ENCODE measurements at places on chromosomes 13 and 19.

DNA sequence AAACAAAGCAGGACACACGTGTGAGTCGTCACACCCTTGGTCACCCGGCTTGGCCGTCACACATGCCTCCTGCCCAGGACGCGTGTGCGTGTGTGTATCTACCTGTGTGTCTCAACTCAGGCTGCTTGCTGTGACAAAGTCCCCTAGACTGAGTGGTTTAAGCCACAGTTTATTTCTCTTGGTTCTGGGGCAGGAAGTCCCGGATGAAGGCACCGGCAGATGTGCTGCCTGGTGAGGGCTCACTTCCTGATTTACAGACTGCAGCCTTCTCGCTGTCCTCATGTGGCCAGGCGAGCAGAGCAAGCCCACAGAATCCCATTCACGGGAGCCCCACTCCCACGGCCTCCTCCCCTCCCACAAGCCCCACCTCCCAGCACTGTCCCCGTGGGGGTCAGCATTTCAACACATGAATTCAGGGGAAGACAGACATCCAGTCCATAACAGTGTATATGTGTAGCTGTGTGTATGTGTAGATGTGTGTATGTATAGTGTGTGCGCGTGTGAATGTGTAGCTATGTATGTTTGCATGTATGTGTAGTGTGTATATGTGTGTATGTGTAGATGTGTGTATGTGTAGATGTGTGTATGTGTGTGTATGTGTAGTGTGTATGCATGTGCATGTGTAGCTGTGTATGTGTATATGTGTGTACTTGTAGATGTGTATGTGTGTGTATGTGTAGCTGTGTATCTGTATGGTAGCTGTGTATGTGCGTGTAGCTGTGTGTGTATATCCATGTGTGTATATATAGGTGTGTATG, 51.5 kb downstream of the MCF2L start:
- DNase-seq: no peak

DNA sequence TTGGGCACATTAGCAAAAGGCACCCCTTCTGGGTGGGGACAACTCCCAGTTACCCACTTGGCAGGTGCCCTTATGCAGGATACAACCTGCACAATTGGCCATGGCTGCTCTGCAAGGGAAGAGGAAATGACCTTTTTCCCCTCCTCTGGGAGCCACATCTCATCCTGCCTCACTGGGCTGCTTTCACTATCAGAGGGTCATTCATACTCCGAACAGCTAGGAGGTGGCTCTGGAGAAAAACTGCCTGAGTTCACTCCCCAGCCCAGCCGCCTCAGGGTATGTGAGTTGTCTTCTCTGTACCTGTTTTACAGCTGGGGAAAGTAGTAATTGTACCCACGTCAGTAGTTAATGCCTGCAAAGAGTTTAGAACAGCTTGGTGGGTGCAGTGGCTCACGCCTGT, 7.1 kb upstream of the ACTN4 start:
- no peak for DNase-seq

GRCh38 chr19:29308977-29309590, 96.1 kb upstream of the UQCRFS1 start:
- DNase-seq: no peak

DNA sequence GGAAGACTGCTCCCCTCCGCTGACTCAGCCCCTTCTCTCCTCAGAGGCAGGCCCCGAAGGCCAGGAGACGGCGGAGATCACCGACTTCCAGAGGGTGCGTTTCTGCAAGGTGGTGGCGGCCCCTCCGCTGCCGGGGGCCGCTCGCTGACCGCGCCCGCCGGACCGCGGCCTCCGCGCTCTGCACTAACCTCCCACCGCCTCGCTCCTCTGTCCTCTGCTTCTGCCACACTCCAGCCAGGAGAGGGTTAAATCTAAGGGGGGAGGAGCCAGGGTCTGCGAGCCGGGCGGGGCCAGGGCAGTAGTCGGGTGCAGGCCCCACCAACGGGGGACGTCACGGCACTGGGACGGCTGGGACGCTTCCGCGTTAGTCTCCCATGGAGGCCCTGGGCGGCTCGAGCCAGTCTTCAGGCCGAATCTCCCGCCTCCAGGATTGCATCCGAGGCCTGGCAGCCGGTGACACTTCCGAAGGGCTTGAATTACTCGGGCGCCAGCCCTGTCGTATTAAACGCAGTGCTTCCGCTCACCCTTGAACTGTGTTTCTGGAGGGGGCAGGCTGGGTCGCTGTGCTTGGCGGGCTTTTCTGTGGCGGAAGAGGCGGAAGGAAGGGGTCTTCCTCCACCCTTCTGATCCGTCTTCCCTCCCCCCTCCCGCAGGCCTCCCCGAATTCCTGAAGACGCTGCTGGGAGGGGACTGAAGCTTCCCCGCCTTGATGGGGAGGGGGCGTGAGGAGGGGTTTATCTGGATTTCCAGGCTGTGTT, 1.2 kb upstream of the INAFM1 start:
- peak; percentile 92 for DNase-seq

GRCh38 chr19:28046932-28047331, 1166.0 kb downstream of the UQCRFS1 start:
- no peak for DNase-seq

DNA sequence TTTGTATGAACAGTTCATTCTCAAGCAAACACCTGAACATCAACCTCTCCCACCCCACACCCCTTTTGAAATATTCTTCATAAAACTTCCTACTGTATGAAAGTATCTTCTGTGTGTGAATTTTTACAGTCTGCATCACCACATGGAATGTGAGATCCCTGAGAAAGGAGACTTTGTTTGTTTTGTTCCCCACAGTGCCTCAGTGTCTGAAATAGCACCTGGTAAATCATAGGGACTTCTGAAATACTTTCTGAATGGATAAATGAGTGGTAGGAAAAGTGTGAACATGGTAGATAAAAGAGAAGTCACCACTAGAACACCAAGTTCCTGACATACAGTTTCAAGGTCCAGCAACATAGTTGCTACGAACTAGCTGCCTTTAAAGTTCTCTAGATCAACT, 1071.2 kb downstream of the EFNB2 start:
- DNase-seq: no peak

- DNase-seq: no peak
These were observed 5.6 kb upstream of the PRR36 start for GRCh38 chr19:7879836-7880235.

DNA sequence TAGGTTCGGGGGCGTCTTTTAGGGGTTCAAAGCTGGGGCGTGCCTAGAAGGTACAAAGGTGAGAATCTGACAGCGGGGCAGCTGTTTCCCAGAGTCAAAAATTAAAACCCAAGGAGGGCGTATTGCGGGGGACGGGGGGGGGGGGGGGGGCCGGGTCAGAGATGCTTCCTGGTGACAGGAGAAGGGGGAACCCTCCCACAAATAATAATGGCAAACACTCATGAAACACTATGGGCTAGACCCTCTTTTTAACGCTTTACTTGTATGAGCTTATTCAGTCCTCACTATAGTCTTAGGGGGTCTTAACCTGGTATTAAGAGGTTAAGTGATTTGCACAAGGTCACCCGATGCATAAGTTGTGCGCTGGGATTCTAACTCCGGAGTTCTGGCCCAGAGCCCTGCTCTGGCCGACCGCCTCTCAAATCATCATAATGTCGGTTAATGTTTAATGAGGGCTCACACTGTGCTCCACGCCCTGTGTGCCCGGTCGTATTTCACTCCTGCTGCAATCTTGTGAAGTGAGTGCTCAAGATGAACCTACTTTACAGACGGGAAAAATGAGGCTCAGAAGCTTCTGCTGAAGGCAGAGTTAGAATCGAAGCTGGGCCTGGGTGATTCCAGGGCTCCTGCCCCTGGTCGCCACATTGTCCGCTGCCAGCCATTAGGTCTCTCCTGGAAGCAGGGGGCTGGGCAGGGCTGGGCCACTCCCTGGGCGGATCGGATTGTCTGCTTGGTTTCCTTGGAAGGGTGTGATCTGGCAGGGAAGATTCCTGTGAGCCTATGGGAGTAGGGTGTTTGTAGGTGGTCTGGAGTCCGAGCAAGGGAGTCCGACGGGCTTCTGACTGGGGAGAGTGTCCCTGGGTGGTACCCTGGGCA, 964 bp downstream of the PAK4 start:
- no peak for DNase-seq

GRCh38 chr19:12666265-12667048, at the start of the genes MAN2B1 and WDR83:
TSS of gene MAN2B1 (minus strand) at chr19:12666742. CDS start at chr19:12666701, 41 bp downstream.
TSS of gene WDR83 (plus strand) at chr19:12666807. CDS start at chr19:12669791, 2,984 bp downstream.
- DNase-seq: peak; percentile 74

DNA sequence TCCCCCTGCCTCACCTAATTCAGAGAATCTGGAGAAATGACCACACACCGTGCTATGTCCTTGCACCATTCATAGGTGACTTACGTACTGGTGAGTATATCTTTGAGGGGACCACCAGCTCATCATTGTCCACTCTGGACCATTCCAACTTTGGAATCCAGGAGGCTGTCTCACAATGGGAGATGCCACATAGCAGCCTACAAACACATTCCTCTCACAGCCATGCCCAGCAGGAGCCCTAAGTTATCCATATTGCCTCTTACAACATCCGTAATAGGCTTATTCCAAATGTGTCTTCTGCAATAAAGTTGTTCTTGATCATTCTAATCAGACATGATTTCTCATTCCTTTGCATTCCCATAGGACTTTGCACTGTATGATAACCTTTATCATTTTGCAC, 436.7 kb downstream of the EFNB2 start:
- no peak for DNase-seq

GRCh38 chr13:109611912-109612691, 174.3 kb downstream of the IRS2 start:
- DNase-seq: no peak

- DNase-seq: no peak
These were observed 17.4 kb downstream of the WDR62 start for GRCh38 chr19:36072081-36072480.

- no peak for DNase-seq
These were observed at the start of gene CBLC for GRCh38 chr19:44777715-44778347. TSS of gene CBLC (plus strand) at chr19:44777890. CDS start at chr19:44777932, 42 bp downstream.

DNA sequence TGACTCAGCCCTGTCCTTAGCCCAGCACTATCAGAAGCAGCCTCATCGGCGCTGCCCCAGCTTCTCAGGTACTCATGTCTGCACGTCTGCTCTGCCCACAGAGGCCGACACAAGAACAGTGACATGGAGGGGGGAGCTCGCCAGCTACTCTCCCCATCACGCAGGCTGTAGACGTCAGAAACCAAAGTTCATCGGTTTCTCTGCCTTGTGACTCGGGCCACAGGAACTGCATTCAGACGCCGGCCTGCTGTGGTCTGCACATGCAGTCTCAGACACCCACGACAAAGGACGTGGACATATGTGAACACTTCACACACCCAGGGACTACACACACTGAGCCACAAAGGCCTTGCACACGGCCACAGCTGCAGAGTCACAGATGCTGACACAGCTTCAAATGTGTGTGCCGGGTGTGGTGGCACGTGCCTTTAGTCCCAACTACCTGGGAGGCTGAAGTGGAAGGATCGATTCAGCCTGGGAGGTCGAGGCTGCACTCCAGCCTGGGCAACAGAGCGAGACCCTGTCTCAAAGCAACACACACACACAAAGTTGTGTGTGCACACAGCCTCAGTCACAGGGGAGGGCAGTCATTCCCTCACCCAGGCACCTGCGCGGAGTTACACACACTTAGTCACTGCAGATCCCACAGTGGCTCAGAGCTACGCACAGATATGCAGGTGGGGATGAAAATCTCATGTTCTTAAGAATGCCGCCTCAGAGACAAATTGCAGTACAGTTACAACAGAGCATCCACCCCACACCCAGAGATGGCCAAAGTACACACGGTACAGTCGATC, 4.9 kb upstream of the ZFP36 start:
- DNase-seq: peak; percentile 89
